ENCODE measurements at places on chromosomes 1 and 21.

- no peak for DNase-seq
Observed at GRCh38 chr1:232510367-232511110, 119.4 kb downstream of the SIPA1L2 start.

- no peak for DNase-seq
Observed at GRCh38 chr1:66048011-66048410, 255.3 kb downstream of the PDE4B start.

DNA sequence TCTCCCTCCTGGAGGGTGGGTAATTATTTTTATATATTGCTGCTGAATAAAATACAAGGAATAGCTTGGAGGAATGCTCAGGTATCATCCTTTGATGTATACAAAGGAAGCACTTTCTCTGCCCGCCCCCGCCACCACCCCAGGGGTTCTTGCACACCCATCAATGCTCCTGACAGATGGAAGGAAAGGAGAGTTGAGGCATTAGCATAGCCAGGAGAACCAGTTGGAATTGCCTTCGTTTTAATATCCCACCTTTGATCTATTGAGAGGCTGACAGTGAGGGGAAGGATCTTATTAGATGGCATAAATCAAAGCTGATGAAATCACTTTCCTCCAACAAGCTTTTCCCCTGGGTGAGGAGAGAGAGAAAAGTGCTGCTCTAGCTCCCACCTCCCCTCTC, 71.1 kb downstream of the LGR6 start:
- no peak for DNase-seq

- no peak for DNase-seq
Observed at GRCh38 chr1:153798468-153798780, 23.2 kb downstream of the SLC27A3 start.

DNA sequence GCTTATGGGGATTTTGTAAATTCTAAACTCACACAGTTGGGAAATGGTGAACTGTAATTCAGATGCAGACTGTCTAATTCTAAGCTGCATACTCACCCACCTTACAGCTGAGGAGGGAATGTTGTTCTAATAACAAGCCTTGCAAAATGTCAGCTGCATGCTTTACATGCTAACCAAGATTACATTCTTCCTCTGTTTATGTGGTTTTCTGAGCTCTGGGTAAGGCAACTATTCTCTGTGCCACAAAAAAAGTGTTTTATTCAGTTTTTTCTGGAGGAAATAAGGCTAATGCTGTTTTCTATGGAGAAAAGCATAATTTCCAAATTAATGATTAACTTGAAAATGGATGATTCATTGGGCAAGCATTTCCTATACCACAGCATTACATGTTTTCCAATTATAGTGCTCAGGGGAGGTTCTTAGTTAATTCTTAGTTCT, 64.9 kb downstream of the RGS13 start:
- no peak for DNase-seq

DNA sequence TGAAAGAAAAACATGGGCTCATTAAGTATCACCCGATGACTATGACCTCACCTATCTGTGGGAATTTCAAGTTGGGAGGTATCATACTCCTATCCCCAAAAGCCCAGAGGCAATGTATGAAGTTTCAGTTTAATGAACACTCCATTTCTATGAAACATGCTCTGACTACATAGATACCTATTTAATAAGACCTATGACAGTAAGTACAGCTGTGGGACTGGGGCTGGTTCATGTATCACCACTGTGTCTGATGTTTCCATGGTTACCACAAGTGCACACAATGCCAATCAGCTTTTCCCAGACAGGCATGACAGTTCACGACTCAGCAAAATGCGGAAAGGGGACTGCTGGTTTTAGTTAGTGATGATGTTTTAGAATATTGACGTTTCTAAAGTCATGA, 167.7 kb downstream of the SIPA1L2 start:
- no peak for DNase-seq

DNA sequence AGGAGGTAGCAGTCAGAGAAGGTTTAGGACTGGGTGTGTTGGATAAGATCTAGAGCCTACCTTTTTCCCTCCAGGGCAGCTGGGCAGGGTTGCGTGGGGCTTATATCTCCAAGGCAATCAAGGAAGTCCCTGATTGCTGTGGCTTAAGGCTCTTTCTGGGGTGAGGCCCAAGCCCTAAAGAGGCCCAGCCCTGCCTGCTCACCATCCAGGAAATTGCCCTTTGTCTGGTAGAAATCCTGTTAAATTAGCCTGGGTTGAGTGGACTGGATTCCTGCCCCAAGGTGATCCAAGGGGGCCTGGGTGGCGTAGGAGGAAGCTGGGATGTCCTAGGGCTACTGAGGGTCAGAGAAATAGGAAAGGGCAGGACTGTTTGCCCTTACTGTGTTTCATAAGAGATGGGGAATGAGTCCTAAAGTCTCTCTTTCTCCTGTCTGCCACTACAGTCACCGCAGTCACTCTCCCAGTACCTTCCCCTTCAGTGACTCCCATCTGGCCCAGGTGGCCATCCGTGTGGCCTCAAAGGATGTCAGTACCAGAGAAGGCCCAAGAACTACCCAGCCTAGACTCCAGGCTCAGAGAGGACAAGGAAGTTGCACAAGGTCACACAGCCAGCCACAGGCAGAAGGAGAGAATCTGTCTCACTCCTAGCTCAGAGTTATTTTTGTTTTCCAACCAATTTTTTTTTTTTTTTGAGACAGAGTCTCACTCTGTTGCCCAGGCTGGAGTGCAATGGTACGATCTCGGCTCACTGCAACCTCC, 25.8 kb downstream of the MFSD2A start:
- DNase-seq, result no peak

DNA sequence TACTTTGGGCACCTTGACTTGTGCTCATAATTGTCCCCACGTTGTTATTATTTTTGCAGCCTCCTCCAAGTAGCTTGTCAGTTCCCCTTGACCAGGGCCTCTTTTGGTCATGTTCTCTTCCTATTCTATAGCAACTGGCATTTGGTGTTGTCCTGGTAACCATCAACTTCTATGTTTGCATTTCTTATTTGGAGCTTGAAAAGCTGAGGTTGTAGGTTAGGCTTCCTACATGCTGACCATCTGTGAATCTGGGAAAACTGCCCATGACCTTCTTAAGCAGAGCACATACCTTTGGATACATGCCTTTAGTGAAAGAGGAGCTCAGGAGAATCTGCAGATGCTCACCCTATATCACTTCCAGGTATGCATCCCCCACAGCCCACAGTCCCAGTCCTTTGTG, 160.8 kb downstream of the HHAT start:
- DNase-seq, result no peak

GRCh38 chr1:22557341-22557950, 5.8 kb upstream of the EPHA8 start:
- DNase-seq, result no peak
